H1 (cell line): ENCODE measurements at places on chromosomes 11 and 22. TPM values are rescaled to one million over a fixed set of nuclear protein-coding genes. Genes with fewer than 3 reads are reported as not detected.

The PDGFD gene
- polyA plus RNA-seq, result 0.97 and 1.1 TPM in 2 replicates

The C22orf31 gene
- not detected in 2 replicates for polyA plus RNA-seq

The MPEG1 gene
- not detected in 2 replicates for polyA plus RNA-seq

The GGT5 gene
- 0.05 and 0.24 TPM in 2 replicates for polyA plus RNA-seq

The SLN gene
- polyA plus RNA-seq, result not detected in 2 replicates

The CABP7 gene
- polyA plus RNA-seq, result 0.36 and 1.0 TPM in 2 replicates

The KRTAP5-2 gene
- polyA plus RNA-seq, result not detected in 2 replicates

The MRPL23 gene
- polyA plus RNA-seq, result 244 and 281 TPM in 2 replicates

The PAAF1 gene
- polyA plus RNA-seq, result 18.3 and 24.4 TPM in 2 replicates

The TRIM6 gene
- polyA plus RNA-seq, result 21.8 and 23.3 TPM in 2 replicates

The DDI1 gene
- polyA plus RNA-seq, result not detected in 2 replicates

DNA sequence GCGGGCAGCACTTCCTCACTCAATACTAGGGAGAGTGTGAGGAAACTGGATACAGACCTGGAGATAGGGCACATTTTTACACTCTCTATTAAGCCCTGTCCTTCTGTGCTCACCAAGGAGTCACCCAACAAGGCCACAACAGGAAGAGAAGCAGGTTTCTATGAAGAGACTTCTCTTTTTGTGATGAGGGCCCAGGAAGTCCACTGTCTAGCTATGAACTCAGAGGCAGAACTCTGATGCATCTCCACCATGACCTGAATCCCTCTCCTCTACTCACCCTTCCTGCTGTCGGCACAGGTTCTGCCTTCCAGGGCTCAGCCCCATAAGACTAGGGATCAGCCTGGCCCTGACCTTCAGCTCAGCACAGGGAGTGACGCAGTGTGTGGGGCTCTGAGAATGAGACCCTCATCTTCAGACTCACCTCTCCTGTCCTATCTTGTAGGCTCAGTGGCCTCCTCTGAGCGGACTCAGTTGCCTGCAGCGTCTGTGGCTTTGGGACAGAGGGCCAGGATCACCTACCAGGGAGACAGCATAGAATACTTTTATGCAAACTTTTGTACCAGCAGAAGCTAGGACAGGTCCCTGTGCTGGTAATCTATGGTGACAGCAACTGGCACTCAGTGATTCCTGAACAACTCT is 49.3 kb upstream of the IGLL5 start:
- H3K4me1 ChIP-seq, result no peaks in the 10 kb centered on the region
- no peak for DNase-seq
- no peak overlapping the region for H3K27ac ChIP-seq
- H3K36me3 ChIP-seq, result no peaks in the 10 kb centered on the region

GRCh38 chr11:111981270-111981669 is 43.9 kb upstream of the DLAT start:
- peaks cover 20% of the 10 kb centered on the region; the same call in 1 of the 2 replicates for H3K4me1 ChIP-seq
- no peaks in the 10 kb centered on the region for H3K27me3 ChIP-seq
- H3K27ac ChIP-seq, result no peak overlapping the region
- peaks cover 8% of the 10 kb centered on the region; the same call in 1 of the 2 replicates for H3K36me3 ChIP-seq

DNA sequence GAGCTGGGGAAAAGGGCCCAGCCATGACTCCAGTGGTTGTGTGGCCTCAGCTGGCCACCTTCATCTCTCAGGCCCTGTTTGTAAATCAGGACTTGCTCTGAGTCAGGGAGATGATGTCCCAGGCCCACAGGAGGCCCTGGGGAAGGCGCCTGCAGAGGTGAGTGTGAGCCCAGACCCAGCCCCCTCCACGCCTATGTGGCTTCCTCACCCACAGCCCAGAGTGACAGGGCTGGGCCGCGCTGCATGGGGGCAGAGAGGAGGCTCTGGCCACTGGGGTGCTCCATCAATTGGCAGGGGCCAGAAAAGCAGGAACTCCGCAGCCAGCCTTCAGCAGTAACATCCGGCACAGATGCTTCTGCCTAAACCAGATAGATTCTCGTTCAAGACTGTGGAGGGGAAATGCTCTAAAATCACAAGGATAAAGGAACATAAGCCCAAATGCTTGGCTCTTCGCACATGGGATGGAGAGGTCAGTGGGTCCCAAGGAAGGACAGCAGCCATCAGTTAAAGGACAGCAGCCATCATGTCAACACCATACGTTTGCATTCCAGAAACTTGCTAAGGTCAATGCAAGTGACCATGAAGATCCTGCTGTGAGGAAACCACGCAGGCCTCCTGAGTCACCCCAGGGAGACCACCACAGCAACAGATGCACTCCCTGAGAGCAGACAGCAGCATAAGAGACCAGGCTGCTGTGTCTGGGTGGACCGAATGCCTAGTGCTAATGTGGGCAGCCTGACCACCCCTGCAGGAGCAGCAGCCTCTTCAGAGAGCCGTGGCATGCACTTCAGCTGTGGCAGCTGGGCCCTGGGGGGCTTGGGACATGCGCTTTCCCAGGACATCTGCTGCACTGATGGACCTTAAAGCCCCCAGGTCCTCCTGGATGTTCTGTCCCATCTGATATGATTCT is 28.3 kb downstream of the OSBPL5 start:
- DNase-seq, result no peak
- H3K36me3 ChIP-seq, result no peaks in the 10 kb centered on the region
- no peak overlapping the region for H3K27ac ChIP-seq
- H3K4me1 ChIP-seq, result peaks cover 9% of the 10 kb centered on the region; the same call in 1 of the 2 replicates

DNA sequence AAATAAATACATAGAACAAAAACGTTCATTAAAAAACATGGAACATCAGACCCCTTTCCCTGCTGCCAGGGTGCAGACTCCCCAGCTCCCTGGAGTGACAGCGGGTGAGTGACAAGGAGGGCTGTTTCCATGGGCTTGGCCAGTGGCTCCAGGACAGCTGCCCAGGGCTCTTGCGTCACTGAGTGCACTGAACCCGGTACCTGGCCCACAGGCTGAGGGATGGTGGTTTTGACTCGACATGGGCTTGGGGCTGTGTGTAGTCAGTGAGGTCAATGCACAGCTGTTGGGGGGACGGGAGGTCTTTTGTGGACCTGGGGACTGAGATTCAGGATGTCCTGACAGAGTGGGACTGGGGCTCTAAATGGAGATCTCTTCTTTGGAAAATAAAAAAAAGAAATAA is 142.1 kb upstream of the B3GAT1 start:
- no peaks in the 10 kb centered on the region for H3K27me3 ChIP-seq
- H3K4me3 ChIP-seq, result no peak overlapping the region
- no peaks in the 10 kb centered on the region for H3K36me3 ChIP-seq
- DNase-seq, result no peak
- no peaks in the 10 kb centered on the region for H3K4me1 ChIP-seq
- no peak overlapping the region for H3K27ac ChIP-seq

DNA sequence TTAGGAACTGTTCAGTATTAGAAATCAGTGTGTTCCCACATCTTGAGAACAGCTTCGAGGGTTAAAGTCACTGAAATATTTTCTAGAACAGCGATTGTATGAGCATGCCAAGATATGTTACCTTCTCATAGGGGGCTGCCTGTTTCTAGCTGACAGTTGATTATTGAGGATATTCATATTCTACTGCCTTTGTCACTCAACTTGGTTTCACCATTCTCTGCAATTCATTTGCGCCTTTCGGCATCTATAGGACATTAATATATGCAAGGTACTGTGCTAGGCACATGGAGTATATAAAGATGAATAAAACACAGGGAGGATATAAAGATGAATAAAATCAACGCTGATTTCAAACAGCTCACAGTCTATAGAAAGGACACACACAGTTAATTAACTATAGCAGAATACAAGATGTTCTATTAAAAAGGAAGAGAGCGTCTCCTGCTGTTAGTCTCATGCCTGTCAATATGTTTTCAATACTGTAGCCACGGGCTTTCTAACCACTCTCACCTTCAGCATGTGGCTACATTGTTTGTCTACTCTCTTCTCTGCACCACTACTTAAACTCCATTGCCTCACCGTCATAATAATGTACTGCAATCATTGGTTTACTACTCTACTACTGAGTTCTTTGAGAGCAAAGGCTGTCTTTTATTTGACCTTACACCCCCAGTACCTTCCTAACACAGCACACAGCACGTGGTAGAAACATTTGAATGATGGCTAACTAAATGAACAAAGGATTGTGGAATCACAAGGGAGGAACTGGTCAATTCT is 81.9 kb downstream of the RAB30 start:
- no peaks in the 10 kb centered on the region for H3K4me1 ChIP-seq
- H3K27ac ChIP-seq, result no peak overlapping the region
- H3K4me3 ChIP-seq, result no peak overlapping the region
- H3K36me3 ChIP-seq, result no peaks in the 10 kb centered on the region
- H3K27me3 ChIP-seq, result no peaks in the 10 kb centered on the region
- DNase-seq, result no peak

- H3K4me3 ChIP-seq, result no peak overlapping the region
- no peaks in the 10 kb centered on the region for H3K36me3 ChIP-seq
- H3K27ac ChIP-seq, result no peak overlapping the region
- H3K27me3 ChIP-seq, result no peaks in the 10 kb centered on the region
These were observed 25.8 kb upstream of the DAGLA start for GRCh38 chr11:61654397-61654829.

- no peaks in the 10 kb centered on the region for H3K27me3 ChIP-seq
- H3K27ac ChIP-seq, result no peak overlapping the region
- H3K36me3 ChIP-seq, result no peaks in the 10 kb centered on the region
- no peak overlapping the region for H3K4me3 ChIP-seq
These were observed 406.3 kb downstream of the ETS1 start for GRCh38 chr11:128181088-128181480.

- no peaks in the 10 kb centered on the region for H3K36me3 ChIP-seq
- no peak overlapping the region for H3K4me3 ChIP-seq
These were observed 289.1 kb downstream of the ETS1 start for GRCh38 chr11:128298271-128298670.

DNA sequence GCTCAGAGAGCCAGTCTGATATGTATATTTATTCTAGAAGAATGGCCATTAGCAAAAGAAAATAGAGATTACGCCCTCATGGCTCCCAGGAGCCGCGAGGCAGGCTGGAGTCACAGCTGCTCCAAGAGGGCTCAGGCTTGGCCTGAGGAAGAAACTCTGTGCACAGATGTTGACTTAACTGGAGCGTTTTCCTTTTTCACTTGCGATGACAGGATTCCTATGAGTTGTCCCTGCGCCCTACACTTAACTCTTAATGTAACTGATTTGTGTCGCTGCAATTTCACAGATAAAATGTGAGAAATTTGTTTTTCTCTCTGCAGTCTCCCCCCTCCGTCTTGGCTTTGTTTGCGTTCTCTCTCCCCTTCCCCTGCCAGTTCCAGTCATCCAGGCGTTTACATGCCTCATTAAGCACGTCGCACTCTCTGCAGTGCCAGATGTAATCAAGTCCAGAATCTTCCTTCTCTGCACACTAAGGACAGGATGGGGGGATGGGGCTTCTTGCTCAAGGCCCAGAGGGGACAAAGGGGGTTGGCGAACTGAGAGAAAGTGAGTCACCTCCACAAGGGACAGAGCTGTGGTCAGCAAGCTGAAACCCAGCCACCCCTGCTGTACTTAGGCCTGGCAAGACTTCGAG is 1060.1 kb downstream of the NTM start:
- no peaks in the 10 kb centered on the region for H3K27me3 ChIP-seq
- peaks cover 9% of the 10 kb centered on the region; the same call in 1 of the 2 replicates for H3K4me1 ChIP-seq
- no peaks in the 10 kb centered on the region for H3K36me3 ChIP-seq

DNA sequence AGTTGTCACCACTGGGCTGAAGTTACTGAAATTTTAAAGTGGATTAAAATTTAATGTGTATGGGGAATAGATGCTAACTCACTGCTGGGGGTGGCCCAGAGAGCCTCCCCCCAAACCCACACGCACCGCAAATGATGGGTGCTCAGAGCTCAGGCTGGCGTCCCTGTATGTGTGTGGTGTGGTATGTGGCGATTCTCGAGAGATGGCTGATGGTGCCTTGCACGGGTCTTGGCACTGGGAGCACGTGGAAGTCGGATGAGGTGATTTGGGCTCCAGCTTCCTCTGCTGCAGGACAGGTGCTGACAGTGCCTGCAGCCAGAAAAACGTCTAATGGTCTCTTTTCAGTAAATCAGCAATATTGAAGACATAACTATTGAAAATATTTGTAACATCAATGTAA is 1473.3 kb downstream of the TBC1D22A start:
- H3K4me1 ChIP-seq, result peaks cover 3% of the 10 kb centered on the region
- no peaks in the 10 kb centered on the region for H3K27me3 ChIP-seq
- H3K27ac ChIP-seq, result no peak overlapping the region

- H3K27me3 ChIP-seq, result no peaks in the 10 kb centered on the region
- H3K36me3 ChIP-seq, result no peaks in the 10 kb centered on the region
These were observed 132.4 kb downstream of the TTC28 start for GRCh38 chr22:28547132-28547842.

DNA sequence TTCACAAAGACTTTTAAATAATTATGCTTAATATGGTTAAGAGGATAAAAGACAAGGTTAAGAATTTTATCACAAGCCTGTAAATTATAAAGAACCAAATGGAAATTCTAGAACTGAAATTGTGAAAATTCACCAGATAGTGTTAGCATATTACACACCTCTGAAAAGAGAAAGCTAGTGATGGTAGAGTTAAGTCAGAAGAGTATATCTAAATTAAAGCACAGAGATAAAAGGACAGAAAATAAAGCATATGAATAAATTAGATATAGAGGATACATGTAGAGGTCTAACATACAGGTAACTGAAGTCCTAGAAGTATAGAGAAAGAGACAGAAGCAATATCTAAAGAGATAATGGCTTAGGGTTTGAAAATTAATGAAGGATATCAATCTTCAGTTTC is 4.2 kb upstream of the CLTCL1 start:
- H3K4me1 ChIP-seq, result peaks cover 6% of the 10 kb centered on the region
- no peak for DNase-seq
- no peak overlapping the region for H3K27ac ChIP-seq
- no peaks in the 10 kb centered on the region for H3K36me3 ChIP-seq
- peaks cover 7% of the 10 kb centered on the region; the same call in 1 of the 2 replicates for H3K27me3 ChIP-seq

DNA sequence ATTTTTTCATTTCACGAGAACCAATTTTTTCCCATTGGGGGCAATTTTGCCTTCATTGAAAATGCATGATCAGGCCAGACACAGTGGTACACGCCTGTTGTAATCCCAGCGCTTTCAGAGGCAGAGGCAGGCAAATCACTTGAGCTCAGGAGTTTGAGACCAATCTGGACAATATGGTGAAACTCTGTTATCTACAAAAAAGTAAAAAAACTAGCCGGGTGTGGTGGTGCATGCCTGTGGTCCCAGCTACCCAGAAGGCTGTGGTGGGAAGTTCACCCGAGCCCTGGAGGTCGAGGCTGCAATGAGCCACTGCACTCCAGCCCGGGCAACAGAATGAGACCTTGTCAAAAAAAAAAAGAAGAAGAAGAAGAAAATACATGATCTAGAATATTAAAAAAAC is 19.2 kb upstream of the UPK3A start:
- H3K4me1 ChIP-seq, result peaks cover 6% of the 10 kb centered on the region
- DNase-seq, result no peak
- no peak overlapping the region for H3K4me3 ChIP-seq
- H3K27ac ChIP-seq, result no peak overlapping the region
- no peaks in the 10 kb centered on the region for H3K27me3 ChIP-seq
- H3K36me3 ChIP-seq, result no peaks in the 10 kb centered on the region

DNA sequence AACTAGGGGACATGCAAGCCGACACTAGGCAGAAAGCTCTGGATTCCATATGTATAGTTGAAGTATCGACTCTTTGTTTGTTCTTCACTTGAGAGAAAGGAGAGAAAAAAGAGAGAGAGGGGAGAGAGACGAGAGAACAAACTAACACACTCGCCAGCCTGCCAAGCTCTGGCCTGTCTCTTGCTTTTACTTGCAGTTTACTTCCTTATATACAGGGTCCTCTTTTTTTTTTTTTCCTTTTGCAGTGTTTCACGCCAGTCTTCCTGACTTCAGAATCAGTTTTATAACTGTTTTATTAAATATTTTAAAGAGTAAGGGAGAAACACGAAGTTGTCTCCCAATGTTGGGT is 19.9 kb downstream of the TEAD1 start:
- DNase-seq, result no peak
- no peak overlapping the region for H3K27ac ChIP-seq
- peaks cover 32% of the 10 kb centered on the region for H3K4me1 ChIP-seq
